ENCODE measurements at places on chromosomes 12 and 14. TPM values are rescaled to one million over a fixed set of nuclear protein-coding genes. Genes with fewer than 3 reads are reported as not detected.
A peak's percentile ranks its signal among the peaks of the same experiment; 100 is the strongest.

DNA sequence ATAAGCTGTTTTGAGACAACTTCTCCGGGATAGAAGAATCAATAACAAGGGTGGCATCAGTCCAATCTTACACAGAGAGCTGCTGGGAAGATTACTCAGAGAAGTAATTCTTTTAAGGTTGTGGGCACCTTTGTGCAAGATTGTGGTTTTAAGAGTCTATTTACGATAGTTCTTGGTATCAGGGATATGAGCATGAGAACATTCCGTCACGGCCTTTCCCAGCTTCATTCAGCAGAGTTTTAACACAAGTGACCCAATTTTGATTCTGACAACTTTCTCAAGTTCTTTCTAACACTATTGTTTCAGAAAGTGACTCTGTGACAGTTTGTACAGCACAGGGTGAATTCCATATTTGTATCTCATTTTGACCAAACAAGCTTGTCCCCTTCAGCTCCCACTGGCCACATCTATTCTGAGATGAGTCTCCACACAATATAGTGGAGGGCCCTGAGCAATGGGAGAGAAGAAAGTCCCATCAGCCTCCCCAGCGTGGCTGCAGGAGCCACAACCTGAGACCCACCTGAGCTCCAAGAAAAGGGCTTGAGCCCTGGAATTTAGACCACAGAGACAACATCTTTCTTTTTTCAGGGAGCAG lies 869.2 kb downstream of the TMEM121 start:
- peak; percentile 37 for DNase-seq

GRCh38 chr14:65462411-65462810 lies 49.9 kb downstream of the FUT8 start:
- DNase-seq, result no peak

DNA sequence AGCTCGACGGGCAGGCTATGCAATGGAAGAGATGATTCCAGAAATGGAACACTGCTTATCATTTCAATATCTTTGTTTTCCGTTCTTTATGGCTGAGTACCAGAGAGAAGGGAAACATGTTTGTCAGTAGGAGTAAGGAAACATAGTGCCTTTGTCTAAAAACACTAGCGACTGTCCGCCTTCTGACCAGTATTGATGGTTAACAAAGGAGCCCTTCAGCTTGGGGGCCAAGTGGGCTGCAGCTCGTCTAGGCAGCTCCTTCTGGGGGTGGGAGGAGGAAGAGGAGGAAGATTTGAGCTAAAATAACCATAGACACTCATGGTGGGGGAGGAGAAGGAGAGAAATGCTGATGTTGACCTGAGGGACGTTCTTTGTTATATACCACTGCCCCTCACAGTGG lies 15.0 kb downstream of the COQ5 start:
- no peak for DNase-seq

The PLEKHG7 gene
- total RNA-seq, result not detected

GRCh38 chr14:104292084-104292970 lies 153.9 kb downstream of the KIF26A start:
- DNase-seq, result no peak

DNA sequence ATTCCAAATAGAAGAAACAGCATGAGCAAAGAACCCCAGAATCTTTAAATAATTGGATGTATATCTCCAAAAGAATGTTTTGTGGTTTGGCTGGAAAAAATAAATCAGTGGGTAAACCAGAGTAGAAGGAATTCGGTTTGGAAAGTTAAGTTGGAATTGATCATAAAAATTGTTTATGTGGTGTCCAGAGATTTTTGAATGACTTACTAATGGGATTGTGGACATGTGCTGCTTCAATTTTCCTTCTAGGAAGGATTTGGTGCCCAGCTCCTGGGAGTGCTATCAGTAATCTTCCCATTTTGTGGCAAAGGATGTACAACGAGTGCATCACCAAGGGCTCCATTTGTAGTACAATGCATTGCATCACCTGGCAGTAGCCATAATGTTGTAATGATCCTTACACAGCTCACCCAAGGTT lies 224.8 kb downstream of the SLC16A7 start:
- DNase-seq, result no peak

- DNase-seq, result peak; percentile 55
Measured at GRCh38 chr12:10235761-10236631, 23.3 kb downstream of the GABARAPL1 start.

The IKBIP gene
- 1.9 TPM for total RNA-seq

The COCH gene
- total RNA-seq, result not detected

DNA sequence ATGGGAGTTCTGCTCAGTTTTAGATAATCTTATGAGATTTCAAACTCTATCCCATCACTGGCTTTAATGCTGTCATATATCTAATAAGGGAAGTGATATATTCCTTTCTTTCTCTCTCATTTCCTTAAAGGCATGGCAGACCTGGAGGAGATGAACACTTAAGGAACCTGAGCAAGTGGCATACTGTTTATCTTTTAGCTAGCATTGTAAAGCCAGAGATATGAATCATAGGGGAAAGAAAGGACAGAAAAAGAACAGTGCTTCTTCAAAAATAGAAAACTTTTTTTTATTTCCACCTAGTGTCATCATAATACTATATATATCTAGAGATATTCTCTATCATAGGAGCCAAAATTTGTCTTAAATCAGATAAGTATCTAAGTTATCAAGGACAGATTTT lies 68.3 kb upstream of the PSMA6 start:
- no peak for DNase-seq

- peak; percentile 17 for DNase-seq
Measured at GRCh38 chr14:22052795-22053194, 379.2 kb upstream of the OR4E1 start.

DNA sequence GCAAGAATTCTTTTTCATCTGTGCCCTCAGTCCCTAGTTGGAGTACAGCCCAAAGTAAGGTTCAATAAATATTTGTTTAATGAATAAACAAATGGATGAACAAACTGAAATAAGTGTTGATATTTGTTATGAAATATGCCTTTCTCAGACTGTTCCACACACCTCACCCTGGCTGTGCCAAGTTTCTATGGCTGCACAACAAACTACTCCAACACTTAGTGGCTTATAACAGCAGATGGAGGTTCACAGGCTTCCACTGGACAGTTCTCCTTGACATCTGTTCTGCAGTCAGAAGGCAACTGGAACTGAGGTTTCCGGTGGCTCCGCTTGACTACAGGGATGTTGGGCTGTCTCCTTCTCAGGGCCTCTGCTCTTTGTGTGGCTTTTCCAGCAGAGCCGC lies 197.1 kb downstream of the RGS6 start:
- no peak for DNase-seq
